ENCODE measurements at places on chromosomes 12 and 14.
A peak's percentile ranks its signal among the peaks of the same experiment; 100 is the strongest.

- DNase-seq: no peak
Measured at GRCh38 chr12:15372352-15372751, 50.0 kb downstream of the PTPRO start.

DNA sequence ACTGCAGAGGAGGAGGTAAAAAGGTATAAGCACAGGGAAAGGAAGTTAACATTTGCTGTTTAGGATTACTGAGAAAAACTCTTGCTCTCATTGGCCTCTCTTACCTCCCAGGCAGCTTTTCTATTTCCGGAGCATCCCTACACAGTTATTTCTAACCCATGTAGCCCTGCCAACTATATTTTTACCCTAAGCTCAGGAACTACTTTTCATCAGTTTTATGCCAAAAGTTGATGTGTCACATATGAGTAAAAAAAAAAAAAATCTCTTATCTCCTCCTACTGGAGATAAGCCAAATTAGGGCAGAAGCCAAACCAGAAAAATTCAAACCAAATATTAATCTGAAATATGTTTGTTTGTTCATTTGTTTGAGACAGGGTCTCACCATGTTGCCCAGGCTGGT is 34.4 kb upstream of the PSMA6 start:
- DNase-seq: peak; percentile 22

GRCh38 chr12:25384893-25385248 is 134.1 kb upstream of the KRAS start:
- peak; percentile 10 for DNase-seq

GRCh38 chr14:68945585-68946488 is 33.3 kb downstream of the ACTN1 start:
- DNase-seq: no peak

- no peak for DNase-seq
Measured at GRCh38 chr12:104130760-104131159, 7.2 kb downstream of the NFYB start.

DNA sequence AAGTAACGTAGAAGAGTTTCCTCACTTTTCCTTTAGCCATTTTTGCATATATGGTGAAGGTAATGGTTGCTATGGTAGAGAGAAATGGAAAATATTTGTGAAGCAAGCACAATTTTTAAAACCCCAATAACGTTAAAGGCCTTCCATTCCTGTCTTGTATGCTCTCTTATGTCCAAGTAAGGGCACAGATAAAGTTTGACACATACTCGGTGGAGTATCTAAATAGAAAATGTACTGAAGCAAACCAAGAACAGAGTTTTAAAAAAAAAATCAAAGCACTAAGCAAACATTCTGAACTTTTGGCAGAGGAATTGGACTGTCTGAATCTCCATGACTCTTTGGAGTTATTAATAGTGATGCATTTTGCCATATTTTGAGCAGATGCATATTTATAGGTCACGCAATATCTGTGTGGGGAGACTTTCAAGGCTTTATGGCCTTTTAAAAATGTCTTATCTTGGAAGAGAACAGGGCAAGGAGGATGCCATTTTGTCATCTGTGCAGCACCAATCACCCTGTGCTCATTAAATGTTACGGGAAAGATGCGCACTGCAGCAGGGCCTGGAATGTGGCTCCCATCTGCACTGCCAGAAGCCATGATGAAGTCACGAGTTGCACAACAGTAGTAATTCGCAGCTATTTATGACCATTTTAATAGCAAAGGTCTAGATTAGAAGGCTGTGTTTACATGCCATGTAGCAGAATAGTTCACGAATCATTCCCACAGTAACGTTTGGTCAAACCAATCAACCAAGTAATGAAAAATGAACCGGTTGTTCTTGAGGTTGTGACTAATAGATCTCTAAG is 23.3 kb upstream of the AMIGO2 start:
- no peak for DNase-seq

- no peak for DNase-seq
Measured at GRCh38 chr12:22539055-22539454, 5.3 kb downstream of the C2CD5 start.

DNA sequence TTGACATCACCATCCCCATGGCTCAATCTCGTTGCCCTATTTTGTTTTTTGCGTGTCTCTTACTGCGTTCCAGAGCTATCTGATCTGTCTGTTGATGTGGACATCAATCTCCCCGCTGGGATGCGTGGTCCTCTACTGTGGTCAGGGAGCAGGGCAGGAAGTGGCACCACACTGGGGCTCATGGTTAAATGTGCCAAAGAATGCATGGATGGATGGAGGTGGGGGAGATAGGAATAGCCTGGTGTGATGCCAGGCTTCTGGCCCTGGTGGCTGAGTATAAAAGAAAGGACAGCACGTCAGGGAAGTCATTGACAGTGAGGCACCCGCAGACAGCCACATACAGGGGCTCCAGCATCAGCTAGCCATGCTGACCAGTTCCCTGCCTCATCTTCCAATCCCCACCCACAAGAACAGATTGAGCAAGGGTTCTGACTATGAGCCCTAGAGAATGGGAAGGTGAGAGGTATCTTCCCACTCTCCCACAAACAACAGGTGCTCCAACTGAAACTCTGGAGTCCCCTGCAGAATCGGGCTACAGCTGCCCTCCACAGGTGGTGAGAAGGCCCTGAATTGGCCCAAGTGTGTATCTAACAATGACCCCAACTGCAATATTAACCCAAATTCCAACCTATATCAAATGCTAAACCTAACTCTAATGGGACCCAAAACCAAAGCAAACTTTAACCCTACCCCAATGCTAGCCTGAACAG is 2.7 kb upstream of the BEGAIN start:
- DNase-seq: no peak

- no peak for DNase-seq
Measured at GRCh38 chr12:87813476-87814234, 215.5 kb downstream of the C12orf50 start.

DNA sequence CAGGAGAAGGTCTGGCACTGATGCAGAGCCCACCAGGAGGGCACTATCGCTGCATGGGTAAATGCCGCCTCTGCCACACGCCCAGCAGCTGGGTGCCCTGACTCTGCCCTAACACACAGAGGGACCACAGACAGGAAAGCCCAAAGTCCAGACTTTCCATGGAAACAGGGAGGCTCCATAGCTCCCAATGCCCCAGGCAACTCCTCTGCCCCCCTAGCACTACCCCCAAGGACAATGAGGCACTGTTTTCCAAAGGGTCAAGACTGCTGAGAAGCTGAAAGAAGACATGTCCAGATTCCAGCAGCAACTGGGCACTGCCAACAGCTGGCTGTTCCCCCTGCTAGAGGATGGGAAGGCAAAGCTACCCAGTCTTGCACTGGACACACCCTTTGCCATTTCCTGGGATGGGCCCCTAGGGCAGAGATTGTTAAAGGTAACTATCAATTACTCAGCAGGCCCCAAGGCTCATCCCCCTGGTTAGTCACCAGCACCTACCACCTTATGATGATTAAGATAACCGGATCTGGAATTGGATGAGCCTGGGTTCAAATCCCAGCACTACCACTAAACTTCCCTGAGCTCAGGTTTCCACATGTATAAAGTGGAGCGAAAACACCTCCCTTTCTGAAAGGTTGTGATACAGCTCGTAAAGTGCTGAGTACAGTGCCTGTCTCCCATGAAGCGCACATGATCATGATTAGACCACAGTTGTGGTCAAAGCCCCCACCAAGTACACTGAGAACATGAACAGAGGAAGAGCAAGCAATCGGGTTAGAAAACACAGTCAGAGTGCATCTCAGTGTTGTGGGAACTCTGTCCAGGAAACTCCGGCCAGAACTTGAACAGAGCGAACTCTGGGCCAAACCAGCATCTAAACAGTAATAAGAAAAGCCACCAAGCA is 3.3 kb downstream of the PXN start:
- no peak for DNase-seq

- DNase-seq: no peak
Measured at GRCh38 chr12:85765453-85765869, 70.7 kb downstream of the RASSF9 start.

DNA sequence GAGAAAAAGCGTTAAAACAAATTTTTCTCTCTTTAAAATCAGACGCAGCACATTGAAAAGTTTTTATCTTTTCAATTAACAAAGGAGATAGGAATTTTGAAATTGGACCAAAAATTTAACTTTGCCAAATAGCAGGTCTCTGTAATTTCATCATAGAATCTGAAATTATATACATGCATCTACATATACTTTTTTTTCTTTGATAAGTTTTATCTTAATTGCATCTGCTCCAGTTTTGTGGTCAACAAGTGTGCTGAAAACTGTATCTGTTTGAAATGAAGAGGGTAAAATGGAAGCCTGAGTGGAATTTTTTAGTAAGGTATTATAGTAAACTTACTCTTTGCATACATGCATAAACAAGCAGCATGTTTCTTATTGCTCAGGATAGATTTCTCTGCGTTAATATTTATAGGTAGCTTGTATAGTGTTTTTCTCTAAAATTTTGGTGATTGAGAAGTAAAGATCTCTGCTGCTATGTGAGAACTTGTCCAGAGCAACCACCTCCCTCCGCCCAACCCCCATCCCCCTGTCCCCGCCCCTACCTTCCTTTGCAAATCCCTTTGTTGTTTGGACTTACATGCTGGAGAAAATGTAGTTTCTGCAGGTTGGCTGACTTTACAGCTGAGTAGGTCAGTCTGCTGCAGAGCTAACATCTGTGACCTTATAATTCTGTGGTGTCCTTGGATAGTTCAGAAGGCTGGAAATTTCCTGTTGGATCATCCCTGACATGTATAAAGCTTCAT is 64.6 kb downstream of the VRK1 start:
- DNase-seq: no peak

DNA sequence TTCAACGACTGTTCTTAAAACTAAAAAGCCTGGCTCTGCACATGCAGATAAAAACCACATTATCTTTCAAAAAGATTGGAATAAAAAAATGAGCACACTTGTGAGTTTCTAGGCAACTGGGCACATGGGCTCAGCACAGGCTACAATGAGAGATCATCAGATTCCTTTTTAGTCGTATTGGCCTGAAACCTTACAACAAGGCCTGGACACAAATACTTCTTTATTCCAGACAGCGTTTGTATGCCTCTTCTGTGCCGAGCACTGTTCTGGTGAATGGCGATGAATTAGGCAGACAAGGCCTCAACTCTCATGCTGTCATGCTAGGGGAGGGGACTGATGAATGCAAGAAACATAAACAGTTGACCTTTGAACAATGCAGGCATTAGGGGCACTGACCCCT is 463.0 kb downstream of the AACS start:
- DNase-seq: no peak

Measured in hematopoietic multipotent progenitor cell treated with erythropoietin and hydrocortisone succinate and interleukin-3 and kit ligand, for 17 days (in vitro differentiated cells).